Stimulated activated CD8-positive, alpha-beta memory T cell treated with anti-CD3 and anti-CD28 coated beads, Interleukin-7, amount 100 ng/mL, for 48 hours (primary cell): ENCODE measurements at places on chromosomes 7 and 10.

GRCh38 chr7:30970074-30970473 lies 6.3 kb downstream of the GHRHR start:
- DNase-seq, result no peak

GRCh38 chr10:74814797-74815196 lies 11.6 kb upstream of the KAT6B start:
- no peak for DNase-seq

DNA sequence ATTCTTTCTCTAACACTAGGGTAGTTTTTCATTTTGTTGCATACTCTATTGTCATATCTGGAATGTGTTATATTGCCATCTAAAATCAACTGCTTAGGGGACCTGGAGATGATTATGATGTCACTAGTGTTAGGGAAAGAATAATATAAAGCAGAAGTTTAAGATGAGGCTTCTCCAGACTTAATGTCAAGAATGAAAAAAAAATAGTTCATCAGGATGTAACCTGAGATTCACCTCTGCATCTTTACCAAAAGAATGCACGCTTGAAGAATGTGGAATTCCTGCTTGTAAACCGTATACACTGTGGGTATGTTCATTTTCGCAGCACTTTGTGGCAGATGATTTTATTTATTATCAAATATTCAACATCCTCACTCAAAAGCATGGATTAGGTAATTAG lies 184.6 kb downstream of the ST7 start:
- DNase-seq, result no peak

GRCh38 chr10:29634764-29635625 lies at the start of gene SVIL:
TSS of gene SVIL (minus strand) at chr10:29634971. CDS start at chr10:29555058, 79,913 bp downstream.
- no peak for DNase-seq

DNA sequence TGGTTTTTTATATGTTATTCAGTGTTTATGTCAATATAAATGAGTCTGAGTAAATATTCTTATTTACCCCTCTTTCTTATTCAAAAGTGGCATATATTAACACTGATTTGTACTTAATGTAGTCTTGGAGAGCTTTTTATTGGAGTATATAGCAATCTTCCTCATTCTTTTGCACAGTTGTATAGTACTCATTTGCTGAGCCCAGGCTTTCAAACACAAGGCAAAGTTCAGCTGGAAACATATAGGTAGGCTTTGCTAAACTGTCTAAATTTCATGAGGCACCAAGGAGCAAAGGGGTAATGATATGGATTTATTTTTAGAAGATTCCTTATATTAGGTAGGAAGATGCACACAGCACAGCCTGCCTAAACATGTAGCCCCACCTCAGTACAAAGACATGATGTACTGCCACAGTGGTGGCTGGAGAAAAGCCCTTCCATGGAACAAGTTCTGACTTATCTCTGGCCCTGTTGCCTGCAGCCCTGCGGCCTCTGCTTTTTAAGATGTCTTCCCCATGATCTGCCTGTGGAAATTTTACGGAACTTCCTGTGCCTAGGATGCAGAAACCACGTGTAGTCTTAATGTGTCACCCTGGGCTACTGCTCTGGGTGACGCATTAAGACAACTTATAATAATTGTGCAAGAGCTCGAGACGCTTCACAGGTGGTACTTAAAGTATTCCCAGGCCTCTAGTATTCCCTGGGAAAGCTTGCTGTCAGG lies 9.6 kb upstream of the PDCD4 start:
- no peak for DNase-seq

- DNase-seq, result no peak
These were observed 36.7 kb upstream of the LRRC4 start for GRCh38 chr7:128067983-128068382.

GRCh38 chr10:131585761-131586160 lies 274.2 kb upstream of the TCERG1L start:
- DNase-seq, result no peak

GRCh38 chr7:34452363-34452762 lies 205.7 kb upstream of the NPSR1 start:
- no peak for DNase-seq

- DNase-seq, result no peak
These were observed 1.6 kb downstream of the TSPAN14 start for GRCh38 chr10:80455461-80456349.

DNA sequence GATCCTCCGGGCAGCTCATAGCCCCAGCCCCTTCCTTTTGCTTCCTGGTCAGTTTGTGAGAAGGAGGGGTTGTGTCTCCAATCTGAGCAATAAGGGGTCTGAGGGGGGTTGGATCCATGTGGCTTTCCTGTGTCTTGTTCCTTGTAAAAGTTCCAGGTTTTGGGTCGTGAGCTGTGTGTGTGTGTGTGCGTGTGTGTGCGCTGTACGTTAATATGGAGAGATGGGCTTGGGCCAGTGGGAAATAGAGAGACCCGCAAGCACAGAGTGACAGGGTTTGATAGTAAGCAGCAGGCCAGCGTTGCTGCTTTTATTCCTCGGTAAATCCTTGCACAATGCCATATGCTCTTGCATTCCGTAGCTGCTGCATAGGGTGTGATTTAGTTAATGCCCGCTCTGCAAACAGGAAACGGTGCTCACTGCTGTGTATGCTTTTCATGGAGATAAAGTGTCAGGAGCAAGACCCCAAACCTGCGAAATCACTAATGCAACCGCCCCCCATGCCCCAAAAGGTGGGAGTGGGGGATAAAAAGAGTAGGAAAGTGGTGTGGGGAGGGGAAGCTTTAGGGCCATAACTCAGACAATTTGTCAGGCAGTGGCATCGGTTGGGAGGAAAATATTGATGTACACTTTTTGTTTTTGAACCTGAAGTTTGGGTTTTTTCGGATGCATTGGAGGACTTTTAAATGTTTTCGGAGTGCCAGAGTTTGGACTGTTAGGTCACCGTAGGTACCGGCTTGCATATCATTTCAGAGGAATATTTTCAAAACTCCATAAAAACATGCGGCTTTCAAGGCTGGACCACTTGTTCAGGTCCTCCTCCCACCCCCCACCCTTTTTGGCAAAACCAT lies 108.7 kb downstream of the TCF7L2 start:
- DNase-seq, result no peak

GRCh38 chr7:124566583-124566982 lies 199.0 kb downstream of the GPR37 start:
- no peak for DNase-seq

DNA sequence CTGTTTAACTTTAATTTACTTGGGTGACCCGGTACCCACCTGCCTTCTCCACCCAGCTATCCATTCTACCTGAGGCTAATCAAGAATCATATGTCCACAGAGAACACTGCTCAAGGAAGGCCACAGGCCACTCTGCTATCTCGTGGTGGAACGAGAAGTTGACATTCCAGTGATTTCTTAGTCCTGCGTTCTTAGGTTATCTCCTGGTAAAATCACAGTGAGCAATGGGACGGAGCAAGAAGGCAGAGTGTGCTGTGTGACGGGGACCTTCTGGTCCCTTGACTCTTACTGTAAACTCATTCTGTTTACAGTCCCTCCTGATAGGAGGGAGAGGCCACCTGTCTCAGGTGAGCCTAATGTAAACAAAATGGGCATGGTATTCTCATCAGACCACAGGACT lies 256.6 kb downstream of the TNS3 start:
- DNase-seq, result no peak

- DNase-seq, result no peak
These were observed 116.8 kb upstream of the AGR3 start for GRCh38 chr7:16998481-16999051.

DNA sequence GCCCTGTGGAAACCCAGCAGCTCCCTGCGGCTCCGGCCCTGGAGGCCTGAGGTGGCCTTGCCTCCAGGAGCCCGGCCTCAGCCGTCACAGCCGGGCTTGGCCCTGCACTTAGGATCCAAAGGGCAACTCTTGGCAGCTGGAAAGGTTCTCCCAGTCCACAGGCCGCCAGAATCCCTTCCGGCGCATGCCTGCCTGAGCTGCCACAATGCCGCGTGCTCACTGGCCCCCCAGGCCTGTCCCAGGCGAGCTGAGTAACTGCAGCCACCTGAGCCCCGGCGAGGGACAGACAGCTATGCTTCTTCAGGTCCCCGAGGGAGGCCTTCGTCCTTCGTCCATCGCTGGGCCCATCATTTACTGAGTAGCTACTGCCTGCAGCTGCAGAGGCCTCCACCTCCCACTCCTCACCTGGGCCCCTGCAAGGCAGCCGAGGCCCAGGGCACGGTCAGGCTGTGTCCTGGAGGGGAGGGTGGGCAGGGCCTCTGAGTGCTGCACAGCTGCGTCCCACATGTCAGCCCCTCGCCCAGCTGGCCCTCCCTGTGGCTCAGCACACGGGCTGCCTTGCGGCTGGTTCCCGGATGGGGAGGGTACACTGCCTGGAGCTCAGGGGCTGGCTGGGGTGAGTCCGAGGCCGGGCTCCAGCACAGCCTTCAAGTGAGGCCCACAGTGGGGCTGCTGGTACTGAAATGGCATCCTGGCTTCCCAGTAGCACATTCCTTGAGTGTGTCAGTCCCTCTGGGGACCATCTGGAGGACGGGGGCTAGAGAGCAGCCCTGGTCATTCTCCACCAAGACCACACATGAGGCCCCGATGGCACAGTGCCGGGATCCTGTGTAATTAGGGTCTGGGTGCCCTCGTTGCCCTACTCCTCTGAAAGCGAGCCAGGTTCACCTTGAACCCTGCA lies 172.5 kb downstream of the ELFN1 start:
- DNase-seq, result no peak

DNA sequence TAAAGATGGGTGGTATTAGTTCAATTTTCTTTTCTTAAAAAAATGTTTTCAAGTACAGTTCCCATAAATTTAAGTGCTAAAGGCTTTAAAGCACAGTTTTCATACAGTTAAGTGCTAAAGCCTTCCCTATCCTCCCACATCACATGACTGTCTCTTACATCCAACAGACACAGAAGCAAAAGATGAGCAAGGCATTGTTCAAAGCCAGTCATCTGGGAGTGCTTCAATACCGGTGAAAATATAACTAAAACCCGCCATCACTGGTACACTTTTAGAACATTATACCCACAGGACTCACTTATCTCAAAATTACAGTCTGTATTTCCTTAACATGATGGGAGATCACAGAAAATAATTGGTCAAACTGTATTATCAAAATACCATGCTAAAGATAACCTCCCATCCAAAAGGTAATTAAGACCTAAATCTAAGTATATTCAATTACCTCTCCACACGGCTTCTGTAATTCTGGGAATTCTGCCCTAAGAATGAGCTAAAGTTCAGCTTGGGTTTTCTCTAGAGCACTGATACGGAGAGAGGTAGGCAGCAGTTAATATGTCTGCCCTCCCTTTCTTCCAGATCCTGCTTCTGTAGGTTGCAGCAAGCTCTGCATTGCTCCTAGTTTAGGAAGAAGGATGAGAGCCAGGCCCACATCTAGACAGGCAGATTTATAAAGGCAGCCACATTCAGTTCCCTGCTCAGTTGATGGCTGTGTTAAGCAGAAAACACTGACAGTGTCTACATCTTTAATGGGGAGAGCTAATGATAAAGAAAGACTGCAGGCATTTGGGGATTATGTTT lies 474.8 kb upstream of the PFKP start:
- no peak for DNase-seq

DNA sequence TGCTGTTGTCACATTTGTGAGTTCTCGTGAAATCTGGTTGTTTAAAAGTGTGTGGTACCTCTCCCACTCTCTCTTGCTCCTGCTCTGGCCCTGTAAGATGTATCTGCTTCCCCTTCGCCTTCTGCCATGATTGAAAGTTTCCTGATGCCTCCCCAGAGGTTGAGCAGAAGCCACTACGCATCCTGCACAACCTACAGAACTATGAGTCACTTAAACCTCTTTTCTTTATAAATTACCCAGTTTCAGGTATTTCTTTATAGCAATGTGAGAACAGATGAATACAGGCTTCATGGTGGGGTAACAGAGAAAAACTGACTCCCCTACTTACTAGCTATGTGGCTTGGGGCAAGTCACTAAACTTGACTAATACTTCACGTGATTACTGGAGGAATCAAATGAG lies 18.0 kb upstream of the STEAP4 start:
- no peak for DNase-seq
